ENCODE measurements at places on chromosomes 4 and X.

DNA sequence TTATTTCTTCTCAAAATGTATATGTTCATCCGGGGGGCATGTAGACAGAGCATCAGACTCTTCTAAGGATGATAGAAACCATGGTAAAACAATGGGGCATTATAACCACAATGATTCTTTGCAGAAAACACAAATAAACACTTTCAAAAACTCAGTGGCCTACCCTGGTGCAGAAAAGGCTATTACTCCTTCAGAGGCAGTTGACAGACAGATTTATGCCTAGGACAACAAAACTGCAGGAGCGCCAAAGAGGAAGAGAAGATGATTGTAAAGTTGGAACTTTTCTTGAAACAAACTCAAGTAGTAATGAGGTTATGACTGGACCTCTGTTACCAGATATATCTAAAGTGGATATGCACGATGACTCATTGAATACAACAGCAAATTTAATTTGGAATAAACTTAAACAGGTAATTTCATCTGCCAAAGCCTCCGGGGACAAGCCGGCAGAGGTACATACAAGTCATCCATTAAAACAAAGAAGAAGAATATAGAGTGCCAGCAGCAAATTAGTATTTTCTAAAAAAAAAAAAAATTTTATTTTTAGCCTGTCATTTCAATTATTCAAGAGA, 1068.4 kb upstream of the INTU start:
- DNase-seq = no peak

DNA sequence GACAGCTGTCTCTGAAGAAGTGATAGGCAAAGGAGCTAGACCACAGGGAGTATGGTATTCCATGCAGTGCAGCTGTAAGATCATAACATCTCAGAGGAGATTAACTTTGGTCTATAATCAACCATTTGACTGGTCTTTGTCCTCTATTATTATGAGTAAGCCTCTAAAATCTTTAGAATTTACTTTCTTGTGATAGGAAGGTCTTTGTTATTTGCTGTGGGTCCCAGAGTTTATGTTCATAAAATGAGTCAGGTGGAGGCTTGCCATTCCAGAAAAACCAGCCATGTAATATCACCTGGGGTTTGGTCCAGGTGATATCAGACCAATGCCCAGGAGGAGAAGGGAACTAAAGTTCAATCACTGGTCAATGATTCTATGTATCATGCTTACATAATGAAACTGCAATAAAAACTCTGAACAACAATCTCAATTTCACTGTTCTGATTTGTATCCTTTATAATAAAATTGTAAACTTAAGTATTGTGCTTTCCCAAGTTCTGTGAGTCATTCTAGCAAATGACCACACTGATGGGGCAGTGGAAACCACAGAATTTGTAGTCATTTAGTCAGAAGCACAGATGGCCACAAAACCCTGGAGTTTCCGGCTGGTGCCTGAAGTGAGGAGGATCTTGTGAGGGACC, 239.6 kb upstream of the TRAM1L1 start:
- no peak for DNase-seq

- no peak for DNase-seq
These were observed 37.7 kb downstream of the PTCHD1 start for GRCh38 chrX:23372220-23372902.

- no peak for DNase-seq
These were observed 740 bp upstream of the NPY2R start for GRCh38 chr4:155207534-155208257.

GRCh38 chrX:71085900-71086299, 9.8 kb upstream of the FOXO4 start:
- no peak for DNase-seq

DNA sequence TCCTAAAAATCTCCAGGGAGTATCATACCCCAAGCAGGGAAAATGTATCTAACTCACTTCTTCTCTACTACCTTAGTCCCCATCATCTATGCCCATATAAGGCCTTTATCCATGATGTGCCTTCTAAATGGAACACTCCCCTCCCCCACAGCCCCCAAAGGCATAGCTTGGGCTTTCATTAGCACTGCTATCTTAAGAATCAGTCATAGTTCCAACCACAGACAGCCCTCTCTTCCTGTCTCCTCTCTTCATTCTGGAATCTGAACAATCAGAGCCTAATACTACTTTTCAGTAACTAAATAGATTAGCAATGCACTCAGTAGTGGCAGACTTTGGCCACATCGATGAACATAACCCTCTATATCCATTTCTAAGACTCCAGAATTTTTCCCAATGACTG, 313.2 kb upstream of the DKK2 start:
- no peak for DNase-seq

GRCh38 chr4:73018595-73018994, 50.9 kb downstream of the COX18 start:
- DNase-seq = no peak

DNA sequence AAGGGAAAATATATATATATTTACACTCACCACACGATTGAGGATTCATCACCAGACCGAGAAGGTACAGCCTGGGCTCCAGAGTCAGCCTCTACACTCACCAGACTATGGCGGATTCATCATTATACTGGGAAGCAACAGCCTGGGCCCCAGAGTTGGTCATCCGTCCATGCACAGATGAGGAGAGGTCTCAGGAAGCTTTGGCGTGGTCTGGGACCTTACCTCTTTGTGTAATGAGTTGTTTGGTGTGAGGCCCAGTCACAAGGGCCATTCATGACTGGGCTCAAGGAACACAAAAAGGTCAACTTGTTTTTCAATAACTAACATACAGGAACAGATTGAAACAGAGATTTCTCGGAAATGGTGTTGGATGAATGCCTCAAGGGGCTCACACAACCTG, 926.1 kb downstream of the FAM133A start:
- no peak for DNase-seq

DNA sequence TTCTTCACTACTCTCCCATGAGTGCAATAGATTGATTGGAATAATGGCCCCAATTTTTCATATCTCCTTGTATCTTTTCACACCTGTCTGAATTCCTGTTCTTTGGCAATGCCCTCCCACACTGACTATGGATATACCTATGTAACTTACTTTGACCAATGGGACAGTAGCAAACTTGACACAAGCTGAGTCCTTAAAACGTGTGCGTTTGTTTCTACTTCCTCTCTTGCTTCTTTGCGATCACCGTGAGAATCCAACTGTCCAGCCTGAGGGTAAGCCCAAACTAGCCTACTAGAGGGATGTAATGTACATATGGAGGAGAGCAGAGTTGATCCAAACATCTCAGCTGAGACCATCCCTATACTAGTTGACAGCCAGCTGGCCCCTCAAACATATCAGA, 19.3 kb downstream of the TEC start:
- DNase-seq = no peak

DNA sequence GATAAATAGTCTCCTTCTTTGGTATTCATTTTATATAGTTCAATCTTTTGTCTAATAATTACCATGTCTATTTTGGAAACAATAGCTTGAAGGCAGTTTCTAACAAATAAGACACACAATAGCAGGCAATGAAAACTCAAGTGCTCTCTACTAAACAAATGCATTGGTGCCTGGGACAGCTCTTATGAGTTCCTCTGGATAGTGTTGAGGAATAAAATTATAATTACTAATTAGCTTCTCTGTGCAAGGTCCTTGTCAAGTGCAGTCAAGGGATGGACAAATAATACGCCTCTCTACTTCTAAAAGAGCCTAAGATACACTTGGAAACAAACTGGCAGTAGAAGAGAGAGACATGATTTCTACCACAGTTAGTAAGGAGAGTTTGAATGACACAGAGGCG, 229.0 kb upstream of the GLRA2 start:
- no peak for DNase-seq

DNA sequence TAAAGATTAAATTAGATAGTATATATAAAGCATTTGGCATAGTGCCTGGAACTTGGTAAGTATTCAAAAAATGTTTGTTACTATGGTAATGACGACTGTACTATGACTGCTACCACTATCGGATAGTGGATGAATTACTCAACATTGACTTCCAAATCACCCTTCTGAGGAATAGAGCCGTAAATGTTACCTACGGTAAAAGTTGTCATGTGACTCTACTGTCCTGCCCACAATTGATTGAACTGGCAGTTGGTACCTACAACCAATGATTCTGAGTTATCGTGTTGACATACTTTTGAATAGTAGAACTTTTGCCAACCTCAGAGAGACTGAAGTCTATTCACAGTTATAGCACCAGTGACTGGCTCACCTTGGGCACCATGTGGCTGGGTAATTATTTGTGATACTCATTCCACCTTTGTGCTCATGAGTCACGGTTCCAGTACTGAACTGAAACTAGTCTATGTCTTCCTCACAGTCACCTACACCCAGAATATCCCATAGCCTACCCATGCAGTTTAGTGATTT, 185.5 kb upstream of the PITX2 start:
- DNase-seq = no peak

Data from hippocampal formation (tissue), 2 donors.